ENCODE measurements at places on chromosomes 5 and 9.

DNA sequence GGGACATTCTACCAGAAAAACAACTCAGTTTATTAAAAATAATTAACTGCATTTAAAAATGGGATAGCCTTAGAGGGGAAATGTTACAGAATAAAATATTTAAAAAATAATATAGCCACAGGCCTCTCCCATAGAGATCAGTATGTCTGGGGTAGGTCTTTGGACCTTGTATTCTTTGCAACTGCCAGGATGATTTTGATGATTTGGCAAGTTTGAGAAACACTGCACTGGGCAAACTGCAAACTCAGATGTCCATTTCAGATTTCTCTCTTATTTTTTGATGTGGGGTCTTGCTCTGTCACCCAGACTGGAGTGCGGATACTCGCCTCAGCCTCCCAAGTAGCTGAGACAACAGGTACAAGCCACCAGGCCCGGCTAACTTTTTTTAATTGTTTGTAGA is 24.9 kb upstream of the CCNO start:
- DNase-seq = no peak

DNA sequence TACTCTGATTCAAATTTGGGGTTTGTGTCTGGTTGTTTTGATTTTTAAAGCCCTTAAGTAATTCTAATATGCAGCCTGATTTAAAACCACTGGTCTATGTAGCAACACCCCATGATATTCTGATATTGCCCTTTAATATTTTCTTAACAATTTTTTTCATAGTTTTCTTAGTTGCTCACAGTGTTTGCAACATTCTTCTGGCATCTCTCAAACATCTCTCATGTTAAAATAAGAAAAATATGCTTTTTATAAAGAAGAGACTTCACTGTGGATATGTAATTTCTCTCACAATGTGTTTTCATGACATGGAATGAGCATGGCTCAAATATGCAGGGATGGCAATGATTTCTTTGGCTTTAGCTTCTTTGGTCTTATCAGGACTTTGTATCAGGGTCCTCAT is 183.7 kb downstream of the TAF11L14 start:
- no peak for DNase-seq

- DNase-seq = no peak
Measured at GRCh38 chr5:134125039-134126015, 10.8 kb downstream of the TCF7 start.

DNA sequence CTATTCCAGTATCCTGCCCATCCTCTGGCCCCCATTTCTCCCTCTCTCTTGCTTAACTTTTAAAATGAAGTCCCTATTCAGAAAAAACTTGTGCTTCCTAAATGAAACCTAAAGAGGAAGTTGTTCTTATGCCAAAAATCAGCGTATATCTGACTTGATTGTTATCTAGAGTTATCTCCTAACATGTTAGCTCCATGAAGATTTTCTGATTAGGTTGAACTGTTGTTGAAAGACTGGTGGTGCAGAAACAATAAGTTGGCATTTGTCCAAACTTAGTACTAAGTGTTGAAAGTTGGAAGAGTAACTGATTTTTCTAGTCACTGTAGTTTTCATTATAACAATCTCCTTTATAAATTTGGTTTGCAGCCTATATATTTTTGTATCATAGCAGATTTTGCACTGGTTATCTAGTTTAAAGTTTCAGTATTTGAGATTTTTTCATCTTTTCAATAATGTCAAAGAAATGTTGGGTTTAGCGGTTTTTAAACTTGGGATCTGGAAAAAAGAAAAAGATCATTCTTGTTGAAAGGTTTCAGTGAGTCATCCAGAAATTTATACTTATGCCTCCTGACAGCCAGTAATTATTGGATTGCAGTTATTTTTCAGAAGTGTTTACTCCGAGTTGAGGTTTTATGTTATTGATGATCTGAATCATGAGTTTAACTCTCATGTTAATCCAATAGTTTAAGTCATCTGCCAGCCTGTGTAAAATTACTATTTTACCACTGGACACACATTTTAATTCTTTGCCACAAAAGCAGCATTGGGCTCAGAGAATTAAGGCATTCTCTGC is 60.6 kb downstream of the PAM start:
- no peak for DNase-seq
